GM13977 (cell line): ENCODE measurements at places on chromosomes 1 and 21.

GRCh38 chr1:229029879-229030235 is 241.1 kb upstream of the RAB4A start:
- no peak for DNase-seq

DNA sequence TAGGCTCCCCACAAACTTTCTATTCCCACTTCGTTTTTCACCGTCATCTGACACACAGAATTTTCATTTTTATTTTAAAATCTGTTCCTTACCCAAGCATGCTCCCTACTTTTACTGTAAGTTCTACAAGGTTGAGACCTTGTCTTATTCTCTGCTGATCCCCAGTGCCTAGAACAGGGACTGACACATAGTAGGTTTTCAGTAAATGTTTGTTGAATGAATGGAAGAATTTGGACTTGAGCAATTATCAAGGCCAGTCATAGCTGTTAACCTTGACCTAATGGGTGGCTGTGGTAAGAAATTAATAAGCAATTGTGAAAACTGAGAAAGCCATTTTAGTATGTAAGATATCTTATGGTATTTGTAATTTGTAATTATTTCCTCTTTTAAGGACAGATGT is 71.1 kb downstream of the LAMC1 start:
- DNase-seq, result no peak

DNA sequence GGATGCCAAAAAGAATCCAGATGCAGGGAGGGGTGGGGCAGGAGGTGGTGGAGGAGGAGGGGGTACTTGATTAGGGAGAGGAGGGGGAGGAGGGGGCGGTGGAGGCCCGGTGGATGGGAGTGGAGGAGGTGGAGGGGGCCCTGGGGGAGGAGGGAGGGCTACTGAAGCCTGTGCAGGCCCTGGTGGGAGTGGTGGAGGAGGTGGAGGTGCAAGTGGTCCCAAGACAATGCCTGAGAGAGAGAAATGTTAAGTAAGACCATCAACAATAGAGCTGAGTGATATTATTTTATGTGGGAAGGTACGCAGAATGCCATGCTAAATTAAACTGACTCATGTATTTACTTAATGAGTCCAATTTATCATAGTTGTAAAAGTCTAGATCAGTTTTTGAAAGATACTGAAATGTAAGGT is 86.8 kb upstream of the LBR start:
- no peak for DNase-seq

- no peak for DNase-seq
These were observed 24.7 kb upstream of the IL10 start for GRCh38 chr1:206796981-206797402.

- DNase-seq, result no peak
These were observed 64.8 kb upstream of the GALNT2 start for GRCh38 chr1:230002164-230002803.

GRCh38 chr21:14616380-14617039 is 70.4 kb upstream of the SAMSN1 start:
- no peak for DNase-seq

- no peak for DNase-seq
These were observed 20.9 kb downstream of the SLC30A1 start for GRCh38 chr1:211557894-211558625.

DNA sequence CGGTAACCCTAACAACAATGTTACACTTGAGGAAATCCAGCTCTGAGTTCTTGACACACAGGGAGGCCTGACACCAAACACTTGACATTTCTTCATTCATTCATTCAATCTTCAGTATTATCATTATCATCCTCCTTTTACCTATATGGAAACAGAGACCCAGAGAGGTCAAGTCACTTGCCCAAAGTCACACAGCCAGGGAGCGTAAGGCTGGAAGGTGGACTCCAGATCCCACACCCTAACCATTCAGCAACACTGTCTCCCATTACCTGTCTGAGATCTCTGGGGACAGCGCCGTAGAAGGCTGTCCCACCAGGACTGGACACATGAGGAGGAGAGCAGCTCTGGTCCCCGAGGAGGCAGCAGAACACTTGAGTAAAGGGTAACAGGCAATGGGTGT is 101.4 kb downstream of the SYF2 start:
- no peak for DNase-seq

DNA sequence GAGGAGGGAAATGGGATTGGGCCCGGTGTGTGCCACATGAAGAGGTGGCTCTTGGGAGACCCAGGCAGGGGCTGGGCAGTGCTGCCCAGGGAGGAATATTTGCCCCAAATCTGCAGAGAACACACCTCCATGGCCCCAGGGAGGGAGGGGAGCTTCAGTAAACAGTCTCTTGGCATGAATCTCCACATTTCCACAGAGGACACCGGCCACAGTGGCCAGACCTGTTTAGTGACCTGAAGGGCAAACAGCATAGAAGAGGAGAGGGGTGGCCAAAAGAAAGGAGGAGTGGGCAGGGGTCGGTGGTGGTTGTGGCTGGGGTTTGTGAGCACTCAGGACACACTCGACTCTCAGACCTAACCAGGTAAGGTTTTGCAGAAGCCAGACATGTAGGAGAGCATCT is 54.0 kb upstream of the IFFO2 start:
- no peak for DNase-seq

DNA sequence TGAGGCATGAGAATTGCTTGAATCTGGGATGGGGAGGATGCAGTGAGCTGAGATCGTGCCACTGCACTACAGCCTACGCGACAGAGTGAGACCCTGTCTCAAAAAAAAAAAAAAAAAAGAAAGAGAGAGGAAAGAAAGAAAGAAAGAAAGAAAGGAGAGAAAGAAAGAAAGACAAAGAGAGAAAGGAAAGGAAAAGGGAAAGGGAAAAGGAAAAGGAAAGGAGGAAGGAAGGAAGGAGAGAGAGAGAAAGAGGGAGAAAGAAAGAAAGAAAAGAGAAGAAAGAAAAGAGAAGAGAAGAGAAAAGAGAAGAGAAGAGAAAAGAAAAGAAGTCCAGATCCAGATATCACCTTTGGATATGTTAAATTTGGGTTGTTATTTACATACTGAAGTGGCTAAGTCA is 106.0 kb downstream of the DPYD start:
- DNase-seq, result no peak

GRCh38 chr1:236403905-236404696 is 10.0 kb downstream of the EDARADD start:
- no peak for DNase-seq

DNA sequence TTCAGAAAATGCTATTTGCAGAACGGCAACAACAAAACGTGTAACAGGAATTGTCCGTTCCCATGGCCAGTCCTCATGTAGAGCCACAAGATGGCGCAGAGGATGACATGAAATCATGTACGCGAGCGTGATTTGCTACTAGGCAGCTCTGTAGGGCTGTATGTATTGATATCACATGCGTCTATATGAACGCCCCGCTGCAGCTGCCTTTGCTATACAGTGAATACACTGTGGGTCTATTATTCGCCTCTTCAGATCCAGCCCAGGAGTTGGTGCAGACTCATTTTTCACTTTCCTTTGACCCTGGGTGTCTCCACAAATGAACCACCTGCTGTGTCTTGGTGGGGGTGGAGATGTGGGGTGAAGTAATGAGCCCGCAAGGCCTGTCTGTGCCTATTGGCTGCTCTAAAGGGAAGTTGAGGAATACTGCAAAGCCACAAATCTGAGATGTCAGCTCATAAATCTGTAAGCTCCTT is 361.5 kb downstream of the KIF26B start:
- DNase-seq, result peak; percentile 35

- DNase-seq, result peak; percentile 19
These were observed 47.4 kb upstream of the OSBPL9 start for GRCh38 chr1:51569284-51570062.

DNA sequence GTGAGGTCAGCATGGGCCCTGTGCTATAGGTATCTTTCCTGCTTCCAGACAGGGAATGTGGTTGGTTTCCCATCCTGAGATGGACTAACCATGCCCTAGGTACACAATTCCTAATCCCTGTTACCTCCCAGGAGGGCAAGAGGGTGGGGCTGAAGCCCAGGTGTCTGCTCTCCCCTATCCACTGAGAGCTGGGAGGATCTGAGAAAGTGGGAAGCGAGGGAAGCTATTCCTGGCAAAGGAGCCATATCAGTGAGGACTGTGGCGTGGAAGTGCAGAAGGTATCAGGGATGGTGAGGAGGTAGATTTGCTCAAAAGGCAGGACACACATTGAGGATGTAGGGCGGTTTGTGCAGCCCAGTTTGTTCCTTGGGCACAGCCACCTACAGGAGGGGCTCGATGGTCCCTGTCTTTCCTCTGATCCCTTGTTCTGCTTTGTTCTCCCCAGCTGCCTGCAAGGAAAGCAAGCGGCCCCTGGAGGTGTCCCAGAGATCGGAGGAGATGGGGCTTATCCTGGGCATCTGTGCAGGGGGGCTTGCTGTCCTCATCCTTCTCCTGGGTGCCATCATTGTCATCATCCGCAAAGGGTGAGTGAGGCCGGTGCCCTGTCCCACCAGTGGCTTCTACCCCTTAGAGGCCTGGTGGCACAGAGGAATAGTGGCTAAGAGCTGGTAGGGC is 48.1 kb downstream of the PTPRU start:
- DNase-seq, result no peak

- no peak for DNase-seq
These were observed 1.5 kb downstream of the APOBEC4 start for GRCh38 chr1:183651612-183652011.

DNA sequence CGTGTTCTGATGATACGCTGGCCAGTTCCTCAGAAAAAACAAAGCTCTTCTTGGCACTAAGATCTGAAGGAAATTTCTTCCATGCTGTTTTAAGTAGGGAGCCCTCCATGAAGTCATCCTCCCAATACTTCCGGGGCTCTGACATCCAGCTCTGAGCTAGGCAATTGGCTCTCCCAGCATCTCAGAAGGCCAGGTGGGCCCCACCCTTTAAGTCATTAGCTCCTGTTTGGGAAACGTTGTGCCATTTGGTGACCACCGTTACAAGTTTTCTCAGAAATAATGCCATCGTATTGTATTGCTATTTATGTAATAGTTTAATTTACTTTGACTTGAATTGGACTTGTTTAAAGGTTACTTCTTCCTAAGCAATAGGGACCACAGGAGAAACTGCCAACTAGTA is 130.3 kb upstream of the EDN2 start:
- no peak for DNase-seq

DNA sequence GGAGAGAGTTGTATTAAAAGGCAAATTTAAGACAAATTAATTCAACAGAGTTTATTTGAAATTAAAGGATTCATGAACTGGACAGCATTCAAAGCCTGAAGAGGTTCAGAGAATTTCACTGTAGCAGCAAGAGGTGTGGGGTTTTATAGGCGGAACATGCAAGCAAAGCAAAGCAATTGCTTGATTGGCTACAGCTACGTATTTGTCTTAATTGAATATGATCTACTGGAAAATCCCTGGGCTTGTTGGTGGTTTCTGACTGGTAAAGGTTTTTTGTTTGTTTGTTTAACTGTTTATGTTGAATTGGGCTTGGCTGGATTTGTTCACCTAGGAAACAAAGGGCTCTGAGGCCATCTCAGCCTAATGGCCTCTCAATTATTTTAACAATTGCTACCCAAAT is 61.5 kb downstream of the KCNK1 start:
- no peak for DNase-seq

GRCh38 chr1:14857436-14858195 is 259.1 kb downstream of the KAZN start:
- no peak for DNase-seq

DNA sequence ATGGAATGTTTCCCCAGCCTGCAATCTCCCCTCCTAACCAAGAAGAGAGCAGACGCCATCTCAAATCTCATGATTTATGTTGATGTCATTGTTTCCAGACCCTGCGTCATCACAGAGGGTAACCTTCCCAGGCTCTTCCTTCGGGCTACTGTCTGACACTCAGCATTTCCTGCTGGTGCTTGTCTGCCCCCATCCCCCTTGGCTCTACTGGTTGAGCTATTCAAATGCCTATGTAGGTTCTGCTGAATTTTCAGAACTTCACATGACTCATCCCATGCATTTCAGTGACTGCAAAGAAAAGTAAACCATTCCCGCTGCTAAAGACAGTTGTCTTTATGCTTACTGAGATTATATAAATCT is 24.8 kb upstream of the ITPKB start:
- peak; percentile 34 for DNase-seq

GRCh38 chr1:16067127-16067768 is 6.2 kb downstream of the FAM131C start:
- no peak for DNase-seq

- no peak for DNase-seq
These were observed 99.2 kb downstream of the C1orf21 start for GRCh38 chr1:184485751-184486723.

DNA sequence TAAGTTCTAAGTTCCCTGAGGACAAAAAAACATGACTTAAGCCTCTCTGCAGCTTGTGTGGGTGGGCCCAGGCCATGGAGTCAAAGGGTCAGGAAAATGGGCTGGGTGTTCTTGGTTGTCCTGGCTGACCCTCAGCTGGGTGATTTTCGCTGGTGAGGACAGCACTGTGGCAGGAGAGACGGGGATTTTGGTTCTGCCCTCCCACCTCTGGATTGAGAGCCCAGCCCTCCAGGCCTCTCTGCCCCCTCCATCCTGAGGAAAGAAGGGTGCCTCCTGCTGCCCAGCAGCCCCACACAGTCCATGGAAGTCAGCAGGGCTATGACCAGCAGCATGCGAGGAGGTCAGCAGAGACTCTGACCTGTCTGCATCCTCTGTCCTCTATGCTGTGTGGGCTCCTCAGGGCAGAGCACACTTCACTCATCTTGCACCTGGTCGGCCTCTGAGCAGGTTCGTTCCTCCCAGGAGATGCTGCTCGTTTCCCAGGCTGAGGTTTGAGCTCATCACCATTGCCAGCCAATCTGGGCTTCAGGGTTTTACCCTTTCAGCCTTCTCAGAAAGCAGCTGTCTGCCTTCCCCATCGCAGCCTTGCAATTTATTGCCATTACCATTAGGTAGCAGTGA is 26.5 kb downstream of the PHGDH start:
- no peak for DNase-seq

DNA sequence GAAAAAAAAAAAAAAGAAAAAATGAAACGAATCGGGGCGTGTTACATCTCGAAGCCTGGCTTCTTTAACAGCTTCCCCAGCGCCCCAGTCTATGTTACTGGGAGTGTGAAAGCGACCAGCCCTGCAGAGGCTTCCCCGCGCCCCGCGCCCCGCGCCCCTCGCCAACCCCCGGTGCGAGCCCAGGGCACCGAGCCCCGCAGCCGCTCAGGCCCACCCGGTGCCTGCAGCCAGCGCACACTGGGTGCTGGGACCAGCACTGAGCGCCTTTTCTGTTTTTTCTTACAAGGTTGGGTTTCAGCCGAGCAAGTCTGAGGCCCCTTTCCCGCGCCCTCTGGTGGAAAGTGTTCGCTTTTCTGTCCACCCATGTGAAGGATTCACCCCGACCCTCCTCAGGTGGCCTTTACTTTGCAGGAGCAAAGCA is 42.1 kb upstream of the ZNF496 start:
- DNase-seq, result peak; percentile 47

GRCh38 chr1:224784265-224785039 is 145.0 kb upstream of the DNAH14 start:
- no peak for DNase-seq

DNA sequence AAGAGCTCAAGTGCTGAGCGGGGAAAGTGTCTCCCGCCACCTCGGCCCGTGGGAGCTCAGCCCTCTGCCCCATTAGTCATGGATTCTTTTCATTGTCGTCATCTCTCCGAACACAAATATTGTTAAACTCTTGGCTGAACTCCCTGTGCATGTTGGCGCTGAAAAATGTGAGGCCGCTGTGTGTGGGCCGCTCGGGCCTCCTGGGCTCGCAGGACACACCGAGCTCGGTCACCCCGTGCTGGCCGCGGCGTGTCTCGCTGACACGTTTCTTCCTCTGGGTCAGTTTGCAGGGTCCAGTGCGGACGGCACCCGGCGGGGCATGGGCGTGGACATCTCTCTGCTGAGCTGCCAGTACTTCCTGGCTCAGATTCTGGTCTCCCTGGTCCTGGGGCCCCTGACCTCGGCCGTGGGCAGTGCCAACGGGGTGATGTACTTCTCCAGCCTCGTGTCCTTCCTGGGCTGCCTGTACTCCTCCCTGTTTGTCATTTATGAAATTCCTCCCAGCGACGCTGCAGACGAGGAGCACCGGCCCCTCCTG is 25.6 kb downstream of the SLC45A1 start:
- DNase-seq, result no peak
